Thymus (tissue), 14 donors: ENCODE measurements at places on chromosomes 5 and 9.
A peak's percentile ranks its signal among the peaks of the same experiment; 100 is the strongest.

DNA sequence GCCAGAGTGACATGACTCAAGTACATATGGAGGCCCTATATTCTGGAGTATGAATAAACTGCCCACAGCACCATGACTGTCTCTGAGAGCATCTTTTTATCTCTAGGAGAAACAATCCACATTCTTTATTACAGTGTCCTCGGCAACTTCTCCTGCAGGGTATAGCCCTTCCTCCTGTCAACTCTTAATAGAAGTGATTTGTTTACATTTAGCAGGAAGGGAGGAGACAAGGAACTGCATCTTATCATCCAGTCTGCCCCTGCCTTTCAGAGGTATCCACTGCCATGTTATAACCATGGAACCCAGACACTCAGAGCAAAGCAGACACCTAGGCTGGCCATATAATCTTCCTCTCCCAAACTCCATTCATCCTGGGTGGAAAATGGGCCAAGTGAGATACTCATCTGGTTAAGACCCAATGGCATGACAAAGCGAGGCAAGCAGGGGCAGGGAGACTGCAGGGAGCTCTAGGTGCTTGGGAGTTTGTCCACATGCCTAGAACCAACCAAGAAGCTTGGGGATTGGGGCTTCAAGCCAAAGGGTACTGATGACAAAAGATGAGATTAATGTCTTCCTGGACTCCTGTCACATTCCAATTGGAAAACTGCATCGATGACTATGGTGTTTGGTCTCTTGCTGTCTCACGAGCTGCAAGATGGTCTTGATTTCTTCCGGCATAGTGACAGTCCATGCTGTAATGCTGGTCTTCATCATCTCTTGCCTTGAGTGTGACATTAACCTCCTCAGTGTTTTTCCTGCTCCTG, 620.5 kb upstream of the KLF4 start:
- DNase-seq, result no peak
- no peaks in the 10 kb centered on the region for H3K36me3 ChIP-seq
- H3K27me3 ChIP-seq, result no peaks in the 10 kb centered on the region
- no peaks in the 10 kb centered on the region for H3K4me1 ChIP-seq

GRCh38 chr5:80234116-80234948, 21.5 kb downstream of the SERINC5 start:
- no peaks in the 10 kb centered on the region for H3K36me3 ChIP-seq
- peaks cover 10% of the 10 kb centered on the region for H3K4me1 ChIP-seq
- H3K27me3 ChIP-seq, result no peaks in the 10 kb centered on the region
- no peak for DNase-seq
- no peak overlapping the region for H3K4me3 ChIP-seq

DNA sequence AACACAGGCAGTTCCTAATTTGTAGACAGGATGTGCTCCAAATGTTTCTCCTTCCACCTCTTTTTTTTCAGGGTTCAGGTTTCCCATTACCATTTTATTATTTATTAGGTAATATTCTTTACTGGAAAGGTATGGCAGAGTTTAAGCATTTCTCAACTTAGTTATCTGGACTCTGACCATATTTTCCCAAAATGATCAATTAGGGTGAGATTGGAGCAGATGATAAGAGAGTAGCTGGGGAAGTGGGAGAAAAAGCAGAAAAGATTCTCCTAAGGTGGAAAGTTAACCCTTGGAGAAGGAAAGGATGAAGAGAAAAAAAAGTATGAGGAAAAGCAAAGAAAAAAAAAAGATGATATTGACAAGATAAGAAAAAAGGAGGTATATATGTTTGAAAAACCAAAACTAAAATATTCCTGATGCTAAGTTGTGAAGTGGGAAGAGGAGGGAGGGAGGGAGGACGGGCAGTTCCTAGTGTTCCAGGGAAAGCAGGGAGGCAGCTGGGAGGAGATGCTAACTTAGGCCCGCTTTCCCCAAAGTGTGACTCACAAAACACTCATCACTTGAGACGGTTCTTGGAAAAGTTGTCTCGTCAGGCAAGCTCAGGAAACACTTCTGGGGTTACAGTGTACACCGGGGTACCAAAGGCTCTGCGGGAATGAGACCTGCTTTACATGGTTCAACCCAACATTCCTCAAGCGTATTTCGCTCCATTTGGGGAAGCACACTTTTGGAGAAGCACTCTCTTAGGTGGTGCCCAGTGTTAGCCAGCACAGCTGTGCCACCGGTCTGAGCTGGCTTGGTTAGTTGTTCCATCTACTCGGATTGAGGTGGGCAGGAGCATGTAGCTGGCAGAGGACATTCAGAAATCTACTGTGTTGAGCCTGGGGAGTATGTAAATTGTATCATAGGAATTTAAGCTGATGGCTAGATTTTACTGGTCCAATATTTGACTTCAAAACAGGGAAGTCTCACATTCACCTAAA, 35.1 kb downstream of the B4GALT1 start:
- no peaks in the 10 kb centered on the region for H3K27me3 ChIP-seq
- H3K27ac ChIP-seq, result no peak overlapping the region
- no peak overlapping the region for H3K4me3 ChIP-seq
- H3K4me1 ChIP-seq, result peaks cover 54% of the 10 kb centered on the region
- DNase-seq, result no peak

DNA sequence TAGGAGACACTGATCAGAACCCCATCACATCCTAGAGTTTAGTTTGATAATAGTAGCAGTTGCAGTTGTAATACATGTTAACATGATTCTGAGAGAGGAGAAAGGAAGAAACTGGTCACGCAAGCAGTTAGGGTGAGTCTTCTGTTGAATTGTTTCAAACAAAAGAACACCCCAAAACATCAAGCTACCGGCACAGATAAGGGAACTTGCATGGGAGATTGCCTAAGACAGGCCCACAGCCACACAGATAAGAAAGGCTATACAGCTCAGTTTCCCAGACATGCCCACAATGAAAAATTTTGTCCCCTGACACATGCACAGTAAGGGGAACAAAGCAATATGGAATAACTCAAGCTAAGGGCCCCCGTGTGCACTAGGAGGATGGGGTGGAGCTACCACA, 15.9 kb downstream of the HSPB3 start:
- no peak overlapping the region for H3K27ac ChIP-seq
- no peaks in the 10 kb centered on the region for H3K4me1 ChIP-seq
- H3K36me3 ChIP-seq, result no peaks in the 10 kb centered on the region
- no peaks in the 10 kb centered on the region for H3K27me3 ChIP-seq

DNA sequence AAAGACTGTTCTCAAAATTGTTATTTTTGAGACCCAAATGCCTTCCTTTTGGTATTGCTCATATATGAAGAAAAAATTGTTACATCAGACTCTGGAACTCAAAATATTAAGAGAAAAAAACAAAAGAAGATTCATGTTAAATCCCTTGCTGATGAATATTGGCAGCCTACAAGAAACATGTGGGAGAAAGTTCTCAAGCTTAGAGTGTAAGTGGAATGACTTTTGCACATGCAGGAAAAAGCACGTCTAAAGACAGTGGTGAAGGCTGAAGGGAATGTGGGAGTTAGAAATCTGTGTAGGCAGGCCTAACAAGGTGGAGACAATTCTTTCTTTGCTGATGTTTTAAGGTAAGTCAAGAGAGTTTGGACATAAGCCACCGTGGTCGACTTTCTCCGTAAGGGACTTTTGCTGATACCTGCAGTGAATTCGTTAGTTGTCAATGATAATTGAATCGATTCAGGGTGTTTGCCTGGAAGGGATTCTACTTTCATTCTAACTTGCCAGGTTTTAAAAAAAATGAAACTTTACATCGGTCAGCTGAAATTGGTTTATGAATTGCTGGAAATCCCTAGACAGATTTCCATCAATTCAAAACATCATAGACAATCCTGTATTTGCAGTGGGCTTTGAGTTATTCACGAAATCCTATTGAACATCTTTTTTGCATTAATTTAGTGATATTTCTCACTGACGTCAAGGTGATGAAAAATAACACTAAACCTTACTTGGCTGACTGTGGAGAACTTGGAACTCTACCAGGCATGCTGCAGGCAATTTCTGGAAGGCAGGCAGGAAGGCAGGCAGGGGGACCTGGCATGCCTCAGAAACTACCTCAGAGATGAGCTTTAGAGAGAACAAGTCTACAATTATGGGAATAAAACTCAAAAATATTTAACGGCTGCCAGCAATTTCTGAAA, 359.1 kb upstream of the ADAMTSL1 start:
- DNase-seq, result no peak
- no peaks in the 10 kb centered on the region for H3K36me3 ChIP-seq
- no peak overlapping the region for H3K4me3 ChIP-seq
- H3K27me3 ChIP-seq, result no peaks in the 10 kb centered on the region
- H3K4me1 ChIP-seq, result no peaks in the 10 kb centered on the region

GRCh38 chr9:22097707-22098106, 88.6 kb upstream of the CDKN2B start:
- no peaks in the 10 kb centered on the region for H3K36me3 ChIP-seq
- no peaks in the 10 kb centered on the region for H3K27me3 ChIP-seq
- no peaks in the 10 kb centered on the region for H3K4me1 ChIP-seq
- no peak for DNase-seq
- H3K27ac ChIP-seq, result no peak overlapping the region

- no peak overlapping the region for H3K4me3 ChIP-seq
- DNase-seq, result no peak
- no peak overlapping the region for H3K27ac ChIP-seq
- peaks cover 13% of the 10 kb centered on the region for H3K27me3 ChIP-seq
Measured at GRCh38 chr5:73544429-73545402, 20.7 kb downstream of the ANKRA2 start.

GRCh38 chr9:6121707-6122106, 93.9 kb upstream of the IL33 start:
- H3K4me3 ChIP-seq, result no peak overlapping the region
- H3K4me1 ChIP-seq, result no peaks in the 10 kb centered on the region
- H3K27ac ChIP-seq, result no peak overlapping the region
- no peaks in the 10 kb centered on the region for H3K36me3 ChIP-seq

DNA sequence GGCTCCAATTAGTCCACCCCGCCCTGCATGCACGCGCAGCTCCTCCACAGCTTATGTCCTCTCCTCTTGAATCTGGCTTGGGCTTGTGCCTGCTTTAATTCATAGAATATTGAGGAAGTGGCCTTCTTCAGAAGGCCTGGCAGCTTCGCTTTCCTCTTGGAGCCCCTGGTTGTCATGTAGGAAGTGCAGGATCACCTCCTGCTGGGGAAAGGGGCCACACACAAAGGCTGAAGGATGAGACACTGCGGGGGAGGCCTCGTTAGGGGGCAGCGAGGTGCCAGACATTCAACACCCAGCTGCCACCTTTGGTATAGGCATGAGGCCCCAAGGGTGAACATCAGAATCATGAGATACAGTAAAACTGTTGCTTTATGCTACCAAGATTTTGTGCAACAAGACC, 2.7 kb upstream of the CNOT6 start:
- H3K4me1 ChIP-seq, result peaks cover 22% of the 10 kb centered on the region
- DNase-seq, result peak; percentile 13
- no peak overlapping the region for H3K4me3 ChIP-seq
- peaks cover 4% of the 10 kb centered on the region for H3K36me3 ChIP-seq
- no peak overlapping the region for H3K27ac ChIP-seq

DNA sequence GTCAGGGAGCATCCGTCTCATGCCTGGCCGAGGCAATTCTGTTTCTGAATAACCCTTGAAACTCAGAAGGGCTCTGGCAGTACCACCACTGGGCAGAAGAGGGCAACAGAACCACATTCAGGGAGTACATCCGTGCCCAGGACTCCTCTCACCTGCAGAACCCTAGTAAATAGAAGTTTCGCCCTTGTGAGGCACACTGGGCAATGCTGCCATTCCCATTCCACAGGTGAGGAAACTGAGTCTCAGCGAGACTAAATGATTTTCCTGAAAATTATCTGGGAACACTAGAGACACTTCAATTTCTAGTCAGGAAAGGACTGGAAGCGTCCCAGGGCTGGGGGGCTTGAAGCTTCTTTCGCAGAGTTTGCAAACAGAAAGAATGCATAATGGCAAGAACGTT, 74.7 kb downstream of the FGF1 start:
- no peaks in the 10 kb centered on the region for H3K36me3 ChIP-seq
- H3K4me1 ChIP-seq, result peaks cover 7% of the 10 kb centered on the region
- peaks cover 2% of the 10 kb centered on the region for H3K27me3 ChIP-seq
- H3K4me3 ChIP-seq, result no peak overlapping the region

DNA sequence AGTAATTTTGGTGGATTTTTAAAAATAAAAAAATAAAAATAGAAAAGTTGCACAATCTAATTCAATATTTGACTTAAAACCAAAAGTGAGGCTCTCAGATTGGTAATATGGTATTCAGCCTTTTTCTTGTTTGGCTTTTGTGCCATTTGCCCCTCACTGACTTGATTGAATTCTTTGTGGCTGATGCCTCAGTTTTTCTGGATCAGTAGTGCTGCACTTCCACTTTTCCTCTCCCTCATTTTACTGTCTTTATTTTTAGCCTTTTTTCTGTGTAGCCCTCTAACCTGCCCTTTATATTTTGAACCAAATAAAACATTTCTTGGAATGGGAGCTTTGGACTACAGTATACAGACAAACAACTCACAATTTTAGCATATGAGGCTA, 3.8 kb upstream of the MSMP start:
- DNase-seq, result no peak
- peaks cover 6% of the 10 kb centered on the region for H3K4me1 ChIP-seq
- no peak overlapping the region for H3K27ac ChIP-seq
- no peak overlapping the region for H3K4me3 ChIP-seq
- H3K27me3 ChIP-seq, result no peaks in the 10 kb centered on the region

DNA sequence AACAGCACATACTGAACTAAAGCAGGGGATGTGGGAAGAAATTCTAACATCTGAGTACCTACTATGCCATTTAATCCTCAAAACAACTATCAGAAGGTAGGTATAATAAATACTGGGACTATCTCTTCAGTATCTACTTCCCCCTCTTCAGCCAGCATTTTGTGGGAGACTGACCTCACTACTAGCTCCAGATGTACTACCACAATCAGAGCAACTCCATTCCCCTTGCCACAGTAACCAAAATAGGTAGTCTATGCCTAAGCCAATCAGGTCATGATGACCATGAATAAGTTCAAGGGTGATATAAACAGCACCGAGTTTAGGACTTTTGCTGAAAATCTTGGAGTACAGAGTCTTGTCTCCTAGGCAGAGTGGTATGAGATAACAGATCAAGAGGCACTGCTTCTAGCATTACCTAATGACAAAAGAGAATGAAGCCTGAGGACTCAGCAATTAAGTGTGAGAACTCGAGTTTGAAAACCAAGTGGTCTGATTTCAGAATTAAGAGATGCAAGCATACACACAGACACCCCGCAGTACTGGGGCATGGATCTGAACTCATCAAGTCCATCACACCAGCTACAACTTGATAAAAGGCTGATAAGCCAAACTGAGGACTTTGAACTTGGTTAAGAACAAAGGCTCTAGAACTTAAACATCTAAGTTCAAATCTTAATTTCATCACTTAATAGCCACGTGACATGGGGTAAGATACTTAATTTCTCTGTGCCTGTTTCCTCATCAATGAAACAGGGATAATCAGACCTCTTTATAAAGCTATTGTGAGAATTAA, 9.7 kb downstream of the FNIP1 start:
- H3K27ac ChIP-seq, result no peak overlapping the region
- no peaks in the 10 kb centered on the region for H3K4me1 ChIP-seq
- no peak for DNase-seq
- H3K36me3 ChIP-seq, result no peaks in the 10 kb centered on the region

GRCh38 chr9:89458768-89459496, 39.0 kb downstream of the SEMA4D start:
- H3K4me3 ChIP-seq, result no peak overlapping the region
- no peak for DNase-seq
- no peak overlapping the region for H3K27ac ChIP-seq
- H3K27me3 ChIP-seq, result no peaks in the 10 kb centered on the region
- peaks cover 73% of the 10 kb centered on the region for H3K4me1 ChIP-seq
